Cortex of kidney (tissue), 1 donor: ENCODE measurements at places on chromosomes 4 and X.
A peak's percentile ranks its signal among the peaks of the same experiment; 100 is the strongest.

- no peak for DNase-seq
Measured at GRCh38 chrX:133523081-133523487, 107.8 kb upstream of the GPC4 start.

DNA sequence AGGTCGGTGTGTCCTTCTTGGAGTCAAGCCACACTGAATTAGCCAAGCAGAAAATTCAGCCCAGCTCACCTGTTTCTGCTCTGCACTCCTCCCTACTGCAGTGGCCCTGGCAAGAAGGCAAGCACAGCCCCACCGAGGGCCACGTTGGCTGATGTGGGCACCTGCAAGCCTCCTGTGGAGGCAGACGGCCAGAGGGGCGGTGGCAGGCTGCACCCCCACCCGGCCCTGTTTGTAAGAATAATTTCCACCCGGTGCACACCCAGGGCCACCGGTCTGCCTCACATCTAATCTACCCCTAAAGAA, 18.8 kb downstream of the PPP2R2C start:
- DNase-seq = no peak

GRCh38 chrX:103310555-103311398, at the start of gene BEX2:
Gene BEX2 (minus strand): TSS chrX:103310990. CDS start chrX:103309976, 1,014 bp downstream.
- DNase-seq = no peak

GRCh38 chrX:108250654-108251579, 159.3 kb downstream of the ATG4A start:
- no peak for DNase-seq

DNA sequence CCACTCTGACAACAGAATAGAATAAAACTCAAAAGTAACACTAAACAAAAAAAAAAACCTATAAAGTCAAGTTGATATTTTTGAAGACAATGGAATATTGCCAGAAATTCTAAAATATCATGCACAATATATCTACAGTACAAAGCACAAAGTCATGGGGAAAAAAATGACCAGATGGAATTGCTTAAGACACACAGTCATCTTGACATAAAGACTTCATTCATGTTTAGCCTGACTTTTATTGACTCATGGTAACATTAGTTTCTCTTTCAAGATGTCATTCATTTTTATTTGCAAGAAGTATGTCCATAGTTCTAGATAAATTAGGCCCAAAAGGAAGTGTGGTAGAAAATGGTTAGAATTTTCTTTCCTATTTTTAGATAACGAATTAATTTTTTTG, 259.1 kb downstream of the CAMK2D start:
- no peak for DNase-seq

GRCh38 chrX:69221239-69222102, 56.2 kb upstream of the PJA1 start:
- no peak for DNase-seq

DNA sequence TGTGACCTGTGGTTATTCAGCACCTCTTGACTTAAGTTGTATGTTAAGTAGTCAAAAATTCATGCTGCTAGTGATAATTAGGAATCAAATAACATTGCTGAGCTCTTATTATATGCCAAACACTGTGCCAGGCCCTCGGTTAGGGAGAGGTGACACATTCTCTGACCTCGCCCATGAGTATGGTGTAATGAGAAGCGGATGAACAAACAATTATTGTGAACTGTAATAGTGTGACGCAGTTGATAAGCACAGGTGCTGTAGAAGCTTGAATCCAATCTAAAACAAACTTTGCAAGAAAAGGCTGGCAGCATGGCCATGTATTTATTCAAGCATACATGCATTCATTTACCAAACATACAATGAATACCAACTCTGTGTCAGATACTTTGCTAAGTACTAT, 303.5 kb upstream of the HS3ST1 start:
- DNase-seq = no peak

DNA sequence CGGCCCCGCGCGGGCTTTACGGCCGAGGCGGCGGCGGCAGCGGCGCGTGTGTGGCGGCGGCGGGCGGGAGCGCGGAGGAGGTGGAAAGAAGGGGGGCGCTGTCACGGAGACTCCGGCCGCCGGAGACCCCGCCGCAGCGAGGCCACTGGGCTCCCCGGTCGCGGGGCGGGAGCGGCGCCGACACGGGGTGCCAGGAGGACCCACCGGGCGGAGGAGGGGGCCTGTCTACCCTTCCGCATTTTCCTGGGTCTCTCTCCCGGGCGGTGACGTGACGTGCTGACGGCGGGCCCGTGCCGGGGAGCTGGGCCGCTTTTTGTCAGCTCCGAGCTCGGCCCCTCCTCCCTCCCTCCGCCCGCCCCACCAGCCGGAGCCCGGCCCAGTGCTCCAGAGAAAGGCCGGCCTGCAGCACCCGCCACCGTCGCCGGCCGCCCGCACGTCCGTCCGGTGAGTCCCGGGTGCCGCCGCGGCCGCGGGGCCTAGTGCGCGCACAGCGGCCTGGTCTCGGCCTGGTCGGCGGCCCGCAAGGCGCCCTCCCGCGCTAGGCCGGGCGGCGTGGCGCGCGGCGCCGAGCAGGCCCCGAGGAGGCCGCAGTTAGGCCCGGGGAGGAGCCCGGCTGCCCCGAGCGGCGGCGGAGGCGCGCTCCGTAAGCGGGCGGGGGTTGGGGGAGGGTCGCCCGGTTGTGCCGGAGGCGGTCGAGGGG, at the start of gene ZFX:
TSS of gene ZFX (plus strand) at position 379 of the 700 bp plus-strand sequence. CDS start 23,014 bp downstream, outside the sequence.
- DNase-seq = no peak

DNA sequence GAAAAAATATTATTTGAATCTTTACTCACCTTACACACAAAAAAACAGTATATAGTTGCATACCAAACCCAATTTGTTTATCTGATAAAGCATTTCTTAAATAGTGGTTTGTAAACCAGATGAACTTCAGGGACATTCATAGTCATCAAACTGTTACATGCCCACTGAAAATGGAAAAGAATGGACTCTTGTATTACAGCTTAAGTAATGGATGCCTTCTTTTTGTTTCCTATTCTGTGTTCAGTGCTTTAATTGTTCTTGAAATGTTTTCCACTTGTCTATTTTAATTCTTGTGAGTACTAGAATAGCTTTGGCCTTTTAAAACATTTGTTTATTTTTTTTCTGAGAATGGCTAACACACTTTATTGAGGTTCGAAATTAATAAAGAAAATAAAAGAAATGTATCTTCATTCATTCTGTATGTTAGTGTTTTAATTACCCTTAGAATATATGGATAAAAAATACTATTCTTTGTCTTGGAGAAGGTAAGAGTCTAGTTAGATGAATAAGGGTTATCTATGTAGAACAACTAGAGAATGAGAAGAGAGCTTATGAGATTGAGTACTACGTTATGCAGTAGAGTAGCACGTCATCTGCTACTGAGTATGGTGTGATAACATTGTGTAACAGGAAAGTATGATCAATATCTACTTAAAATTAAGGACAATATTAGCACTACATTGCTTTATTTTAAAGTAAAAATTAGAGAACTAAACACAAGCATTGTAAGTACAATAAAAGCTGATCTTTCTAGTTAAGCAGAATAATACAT, 9.9 kb downstream of the CPEB2 start:
- no peak for DNase-seq

DNA sequence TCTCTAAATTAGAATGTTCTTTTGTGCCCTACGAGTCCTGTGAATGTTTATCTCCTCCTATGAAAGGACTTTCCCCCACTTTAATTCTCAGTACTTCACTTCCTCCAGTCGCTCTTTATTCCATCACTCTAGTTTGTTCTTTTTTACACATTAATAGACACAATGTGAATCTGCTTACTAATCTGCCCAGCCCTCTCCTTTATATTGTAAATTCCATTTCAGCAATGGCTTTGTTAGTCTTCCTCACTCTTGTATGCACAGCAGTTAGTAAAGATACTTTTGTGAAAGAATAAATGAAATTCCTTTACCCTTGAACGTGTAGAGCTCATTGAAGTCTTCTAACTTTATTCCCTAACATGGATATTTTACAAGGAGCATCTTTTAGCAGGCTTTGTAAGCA, 255.3 kb downstream of the GALNTL6 start:
- DNase-seq = no peak

DNA sequence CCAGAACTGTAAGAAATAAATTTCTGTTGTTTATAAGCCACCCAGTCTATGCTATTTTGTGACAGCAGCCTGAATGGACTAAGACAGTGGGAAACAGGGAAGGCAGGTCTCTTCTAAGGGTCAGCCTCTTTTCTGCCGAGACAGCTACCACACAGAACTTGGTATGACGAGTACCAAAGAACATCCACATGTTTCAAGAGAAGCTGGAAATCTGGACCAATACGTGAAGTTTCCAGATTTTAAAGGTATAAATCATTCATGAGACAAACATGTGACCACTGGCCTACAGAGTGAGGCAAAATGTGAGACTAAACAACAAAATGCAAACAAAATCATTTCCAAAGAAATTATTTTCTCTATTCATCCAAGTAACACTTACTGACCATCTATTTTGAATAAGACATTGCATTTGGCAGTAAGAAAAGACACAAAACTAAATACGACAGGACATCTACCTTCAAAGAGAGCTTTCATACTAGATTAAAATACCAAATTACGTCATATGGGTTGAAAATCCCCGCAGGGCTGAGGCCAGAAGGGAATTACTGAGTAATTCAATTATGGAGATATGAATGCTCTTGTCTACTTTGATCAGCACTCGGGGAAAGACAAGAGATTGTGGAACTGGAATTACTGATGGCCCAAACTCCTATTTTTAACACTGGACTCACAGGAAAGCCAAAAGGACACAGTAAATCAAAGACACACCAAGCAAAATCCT, 7.2 kb downstream of the SCARB2 start:
- no peak for DNase-seq

DNA sequence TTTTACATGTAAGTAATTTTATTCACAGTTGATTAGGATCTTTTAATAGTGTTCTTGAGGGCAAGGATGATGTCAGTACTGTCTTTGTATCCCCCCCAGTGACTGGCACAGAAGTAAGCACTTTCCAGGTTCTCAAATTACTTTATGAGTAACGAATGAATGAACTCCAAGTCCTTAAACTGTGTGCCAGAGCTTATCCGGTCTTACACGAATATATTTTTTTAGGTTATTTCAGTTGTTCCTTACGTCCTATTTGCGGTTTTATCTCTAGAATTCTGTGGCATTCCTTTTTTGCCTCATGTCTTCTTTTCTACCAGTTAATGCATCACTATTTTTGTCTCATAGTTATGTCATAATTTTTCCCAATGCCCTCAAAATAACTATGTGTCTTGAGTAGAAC, 106.9 kb upstream of the MID1IP1 start:
- DNase-seq = no peak

- DNase-seq = no peak
Measured at GRCh38 chr4:11487139-11487538, 58.4 kb upstream of the HS3ST1 start.

DNA sequence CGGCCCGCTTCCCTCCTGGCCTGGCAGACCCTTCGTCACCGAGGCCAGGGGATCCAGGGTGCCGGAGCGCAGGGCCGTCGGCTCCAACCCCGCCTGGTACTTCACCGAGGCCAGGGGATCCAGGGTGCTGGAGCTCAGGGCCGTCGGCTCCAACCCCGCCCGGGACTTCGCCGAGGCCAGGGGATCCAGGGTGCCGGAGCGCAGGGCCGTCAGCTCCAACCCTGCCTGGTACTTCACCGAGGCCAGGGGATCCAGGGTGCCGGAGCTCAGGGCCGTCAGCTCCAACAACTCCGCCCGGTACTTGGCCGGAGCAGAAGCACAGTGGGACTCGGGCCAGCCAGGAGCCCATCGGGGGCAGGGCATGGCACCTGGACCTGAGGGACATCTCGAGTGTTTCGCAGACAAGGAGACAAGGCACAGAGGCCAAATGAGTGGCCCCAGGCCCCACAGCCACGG, 85.1 kb downstream of the FAM53A start:
- DNase-seq = no peak

- DNase-seq = no peak
Measured at GRCh38 chr4:175935016-175935661, 123.1 kb upstream of the GPM6A start.

- DNase-seq = no peak
Measured at GRCh38 chr4:85005865-85006377, 39.4 kb upstream of the WDFY3 start.

DNA sequence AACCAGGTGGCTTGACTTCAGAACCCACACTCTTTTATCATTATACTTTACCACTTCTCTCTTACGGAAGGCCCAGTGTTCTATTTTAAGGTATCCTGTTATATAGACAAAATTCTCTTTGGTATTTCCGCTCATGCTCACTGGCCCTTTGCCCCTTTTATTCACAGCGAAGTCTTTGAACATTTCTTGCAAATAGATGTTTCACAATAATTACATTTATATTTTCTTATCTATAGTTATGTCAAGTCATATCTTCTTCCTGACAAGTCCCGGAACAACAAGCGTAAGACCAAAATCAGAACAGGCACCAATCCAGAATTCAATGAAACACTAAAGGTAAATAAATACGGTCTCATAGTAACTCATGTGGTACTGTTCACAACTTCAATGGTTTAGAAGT, 102.0 kb downstream of the SYTL5 start:
- DNase-seq = no peak

- no peak for DNase-seq
Measured at GRCh38 chrX:126165721-126166461, at the start of gene DCAF12L2. Gene DCAF12L2 (minus strand): TSS chrX:126166289. CDS start chrX:126165924, 365 bp downstream.

GRCh38 chrX:107851215-107851614, 25.5 kb downstream of the MID2 start:
- no peak for DNase-seq

DNA sequence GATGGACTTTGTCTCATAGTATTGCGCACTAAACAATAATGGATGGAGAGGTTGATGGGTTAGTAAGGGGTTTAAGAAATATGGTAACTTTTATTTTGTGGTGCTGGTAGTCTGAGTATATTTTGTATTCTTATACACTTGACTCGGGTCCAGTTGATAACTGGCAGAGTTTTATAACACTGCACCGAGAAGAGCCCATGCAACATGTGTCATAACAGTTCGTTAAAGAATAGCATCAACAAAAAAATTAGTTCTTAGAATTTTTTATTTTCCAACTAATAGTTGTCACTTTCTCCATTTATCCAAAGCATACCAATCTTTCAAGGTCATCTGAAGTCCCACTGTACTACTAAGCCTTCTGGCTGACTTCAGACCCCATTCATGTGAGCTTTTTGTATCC, 175.1 kb downstream of the SOWAHB start:
- no peak for DNase-seq

DNA sequence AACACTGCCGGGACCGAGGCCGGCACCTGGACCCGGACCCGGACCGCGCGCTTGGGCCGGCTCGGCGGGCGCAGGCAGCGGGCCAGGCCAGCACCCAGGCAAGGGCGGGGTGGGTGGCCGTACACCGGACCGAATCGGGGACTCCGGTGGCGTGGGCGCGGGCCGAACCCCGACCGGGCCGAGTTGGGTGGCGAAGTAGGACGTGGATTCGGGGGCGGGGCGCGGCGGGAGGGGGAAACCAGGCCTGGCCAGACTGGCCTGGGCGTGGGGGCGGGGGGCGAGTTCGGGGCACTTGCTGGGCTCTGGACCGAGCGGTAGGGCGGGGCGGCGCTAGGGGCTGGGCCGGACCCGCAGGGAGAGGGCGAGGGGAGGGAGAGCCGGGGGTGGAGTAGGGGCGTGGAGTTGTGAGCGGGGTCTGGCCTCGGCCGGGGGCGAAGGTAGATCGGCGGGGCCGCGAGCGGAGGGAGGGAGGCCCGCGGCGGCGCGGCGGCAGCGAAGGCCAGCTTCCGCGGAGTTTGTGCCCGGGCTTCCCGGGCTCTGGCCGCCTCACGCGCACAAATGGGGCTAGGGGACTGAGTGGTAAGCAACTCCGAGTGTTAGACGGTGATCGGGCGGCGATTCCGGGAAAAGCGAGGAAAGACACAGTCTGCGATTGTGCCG, 1.8 kb upstream of the BCORL1 start:
- DNase-seq = peak; percentile 5

- DNase-seq = no peak
Measured at GRCh38 chrX:21781525-21781924, 23.6 kb upstream of the SMPX start.
